ENCODE measurements at places on chromosomes 11 and 22.
A peak's percentile ranks its signal among the peaks of the same experiment; 100 is the strongest.

- no peak for DNase-seq
These were observed 33.2 kb upstream of the CECR2 start for GRCh38 chr22:17336061-17336460.

DNA sequence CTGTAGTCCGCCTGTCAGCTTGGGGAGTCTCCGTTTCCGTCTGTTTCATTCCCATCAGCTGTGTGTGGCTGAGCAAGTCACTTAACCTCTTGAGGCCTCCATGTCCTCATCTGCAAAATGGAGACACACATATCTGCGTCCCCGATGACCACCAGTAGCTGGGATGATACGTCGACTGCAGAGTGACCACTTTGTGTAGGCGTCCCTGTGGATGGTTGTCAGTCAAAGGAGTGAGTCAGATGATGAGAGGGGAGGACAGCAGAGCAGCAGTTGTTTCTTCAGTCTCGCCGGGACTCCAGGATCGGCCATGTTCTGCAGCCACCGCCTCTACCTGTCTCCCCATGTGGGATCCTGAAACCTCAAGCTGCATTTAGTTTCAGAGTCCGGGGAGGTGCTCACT, 19.9 kb downstream of the MGAT3 start:
- no peak for DNase-seq

- DNase-seq = no peak
These were observed 33.7 kb downstream of the IGF2 start for GRCh38 chr11:2105511-2105910.

DNA sequence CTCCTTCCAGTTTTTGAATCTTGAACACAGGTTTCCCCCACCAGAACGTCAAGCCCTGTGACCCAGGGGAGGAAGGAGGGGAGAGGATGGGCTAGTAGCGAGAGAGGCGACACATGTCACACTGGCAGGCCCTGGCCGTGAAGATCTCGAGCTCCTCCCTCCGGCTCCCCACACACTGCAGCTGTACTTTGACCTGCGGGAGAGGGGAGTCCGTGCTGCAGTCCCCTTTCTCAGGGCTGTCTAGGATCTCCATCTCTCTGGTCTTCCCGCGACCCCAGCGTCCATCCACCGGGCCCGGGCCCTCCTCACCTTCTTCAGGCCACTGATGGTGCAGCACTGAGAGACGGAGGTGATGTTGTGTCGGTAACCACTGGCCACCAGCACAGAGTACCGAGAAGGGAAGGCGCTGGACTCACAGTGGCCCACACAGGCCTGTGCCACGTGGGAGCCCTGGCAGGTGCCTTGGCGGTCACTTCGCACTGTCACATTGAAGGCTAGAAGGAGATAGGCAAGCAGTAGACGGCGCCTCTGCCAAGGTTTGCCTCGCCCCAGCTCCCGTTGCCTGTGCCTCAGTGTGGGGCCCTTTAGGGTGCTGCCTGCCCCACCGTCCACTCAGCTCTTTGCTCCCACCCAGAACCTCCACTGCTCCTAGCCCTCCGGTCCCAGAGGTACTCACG, 873 bp downstream of the GPHA2 start:
- DNase-seq = no peak

GRCh38 chr11:58998480-58999290, 59.4 kb downstream of the GLYATL1 start:
- no peak for DNase-seq

DNA sequence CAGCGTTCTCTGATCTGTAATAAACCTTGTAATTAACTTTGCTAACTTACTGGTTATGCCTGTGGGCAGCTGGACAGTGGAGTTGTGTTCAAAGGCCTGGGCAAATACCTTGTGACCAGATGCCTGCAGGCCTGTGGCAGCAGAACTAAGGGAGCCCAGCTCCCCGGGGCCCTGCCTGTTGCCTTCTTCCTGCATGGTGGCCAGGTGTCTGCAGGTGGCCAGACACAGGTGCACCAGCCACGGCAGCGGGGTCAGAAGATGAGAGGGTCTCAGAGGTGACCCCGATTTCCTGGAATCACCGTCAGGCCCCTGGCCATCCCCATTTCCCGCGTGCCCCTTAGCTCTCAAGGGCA, 127.2 kb downstream of the OSBP2 start:
- DNase-seq = no peak

DNA sequence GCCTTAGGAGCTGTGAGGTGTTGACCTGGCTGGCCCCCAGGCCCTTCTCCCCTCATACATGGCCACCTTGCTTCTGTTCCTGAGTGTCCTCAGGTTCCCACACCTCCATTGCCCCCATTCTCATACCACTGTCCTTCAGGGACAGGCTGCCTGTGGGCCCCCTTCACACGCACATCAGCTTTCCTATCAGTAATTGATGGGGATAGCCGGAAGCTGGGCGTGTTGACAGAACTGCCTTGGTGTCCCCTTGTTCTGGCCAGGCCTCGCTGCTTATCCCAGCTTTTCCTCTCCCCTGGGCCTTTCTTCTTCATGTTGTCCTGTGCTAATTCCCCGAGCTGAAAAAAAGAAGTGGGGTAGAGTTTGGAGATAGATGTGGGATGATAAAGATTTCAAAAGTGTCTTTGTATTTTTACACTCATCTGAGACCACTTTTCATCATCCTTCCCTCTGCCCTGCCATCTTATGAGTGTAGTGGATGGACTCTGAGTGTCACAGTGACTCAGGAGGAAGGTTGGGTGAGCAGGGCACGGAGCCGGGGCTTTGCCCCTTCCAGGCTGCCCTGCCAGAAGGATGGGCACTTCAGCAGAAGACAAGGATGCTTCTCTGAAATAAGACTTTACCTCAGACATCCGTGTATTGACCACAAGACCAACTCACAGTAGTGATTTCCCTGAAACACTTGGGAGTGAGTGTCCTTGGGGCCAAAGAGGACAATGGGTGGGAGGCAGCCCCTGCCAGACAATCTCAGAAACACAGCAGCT, 42.8 kb downstream of the MED15 start:
- DNase-seq = no peak

DNA sequence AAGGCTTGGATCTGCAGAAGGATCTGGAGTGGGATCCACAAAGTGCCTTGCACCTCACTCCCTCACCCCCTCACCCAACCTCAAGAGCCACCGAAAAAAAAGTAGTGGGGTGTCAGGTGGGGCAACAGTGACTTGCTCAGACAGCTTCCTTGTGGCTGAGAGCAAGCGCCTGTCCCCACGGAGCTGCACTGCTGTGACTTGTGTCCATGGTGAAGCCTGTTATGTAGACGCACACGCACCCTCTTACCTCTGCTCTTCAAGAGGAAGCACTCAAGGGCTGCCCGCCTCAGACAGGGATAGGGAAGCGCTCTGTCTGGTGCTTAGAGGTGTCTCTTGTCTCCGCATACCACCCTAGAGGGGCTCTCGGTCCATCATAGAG, 1.2 kb downstream of the DRD2 start:
- no peak for DNase-seq

DNA sequence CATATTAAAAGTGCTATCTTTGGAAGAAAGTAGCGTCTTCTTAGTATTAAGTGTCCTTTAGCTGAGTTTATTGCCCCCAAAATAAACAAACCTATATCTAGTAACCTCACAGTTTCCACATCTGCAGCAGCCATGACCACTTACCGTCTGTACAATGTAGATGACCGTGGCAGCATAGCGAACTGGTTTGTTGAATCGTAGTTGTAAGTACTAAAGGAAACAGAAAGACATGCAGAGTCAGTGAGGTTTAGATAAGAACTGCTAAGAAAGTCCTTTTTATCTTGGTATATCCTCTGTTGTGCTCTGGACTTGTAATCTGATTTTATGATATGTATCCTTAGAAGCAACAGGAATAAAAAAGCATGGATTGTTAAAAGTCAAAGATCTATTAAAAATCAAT, 9.4 kb downstream of the SLC5A12 start:
- DNase-seq = no peak

DNA sequence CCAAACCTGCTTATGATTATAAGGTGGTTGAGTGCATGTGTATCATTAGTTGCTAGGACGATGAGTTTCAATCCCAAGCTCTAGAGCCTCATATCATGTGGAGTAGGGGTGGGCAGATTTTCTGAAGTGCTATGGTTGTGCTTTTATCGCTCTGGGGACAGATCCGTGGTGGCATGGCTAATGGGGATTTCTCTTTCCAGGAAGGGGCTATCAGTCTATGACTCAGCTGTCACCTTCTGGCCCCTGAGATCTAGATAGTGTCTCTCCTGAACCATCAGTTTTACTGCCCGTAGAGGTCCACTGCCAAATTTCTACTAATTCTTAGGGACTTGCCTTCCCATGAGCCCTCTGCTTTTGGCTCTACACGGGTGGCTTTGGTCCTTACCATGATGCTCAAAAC, 51.8 kb downstream of the FDX1 start:
- DNase-seq = no peak

- DNase-seq = no peak
These were observed 65.4 kb downstream of the GAB2 start for GRCh38 chr11:78351979-78352841.

- no peak for DNase-seq
These were observed 486 bp downstream of the PCNX3 start for GRCh38 chr11:65615950-65616574.

DNA sequence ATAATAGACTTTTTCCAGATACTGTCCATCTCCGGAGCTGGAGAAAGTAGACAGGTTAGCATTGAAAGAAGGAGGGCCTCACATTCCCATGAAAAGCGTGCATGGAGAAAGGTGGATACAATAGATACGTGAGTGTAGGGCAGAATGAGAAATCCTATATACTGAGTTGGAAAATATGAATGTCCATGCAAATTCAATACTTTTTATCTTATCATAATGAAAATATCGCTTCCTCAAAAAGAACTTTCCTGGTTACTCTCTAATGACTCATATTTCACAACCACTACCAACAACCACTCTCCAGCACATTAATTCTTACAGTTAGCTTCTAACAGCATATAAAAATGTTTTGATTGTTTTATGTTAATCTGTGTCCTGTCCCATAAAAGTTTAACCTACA, 22.0 kb upstream of the MS4A6A start:
- DNase-seq = no peak

- no peak for DNase-seq
These were observed 563 bp downstream of the MDK start for GRCh38 chr11:46381819-46382645.

DNA sequence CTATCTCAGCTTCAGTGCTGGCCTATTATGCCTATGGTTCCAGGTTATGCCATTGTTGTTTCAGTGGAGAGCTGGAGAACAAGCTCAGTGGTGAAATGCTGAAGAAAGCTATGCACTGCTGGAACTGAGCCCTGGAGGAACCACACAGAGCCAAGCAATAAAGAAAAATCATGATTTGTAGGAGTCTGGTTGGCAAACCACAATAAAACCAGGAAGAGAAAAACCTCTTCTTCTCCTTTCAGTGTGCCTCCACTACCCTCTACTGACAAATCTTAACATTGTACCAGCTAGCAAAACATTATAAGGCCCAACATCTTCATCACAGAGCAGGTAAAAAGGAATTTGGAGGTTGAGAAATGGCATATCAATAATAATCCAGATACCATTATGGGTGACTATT, 5.3 kb downstream of the OR51F2 start:
- DNase-seq = no peak

DNA sequence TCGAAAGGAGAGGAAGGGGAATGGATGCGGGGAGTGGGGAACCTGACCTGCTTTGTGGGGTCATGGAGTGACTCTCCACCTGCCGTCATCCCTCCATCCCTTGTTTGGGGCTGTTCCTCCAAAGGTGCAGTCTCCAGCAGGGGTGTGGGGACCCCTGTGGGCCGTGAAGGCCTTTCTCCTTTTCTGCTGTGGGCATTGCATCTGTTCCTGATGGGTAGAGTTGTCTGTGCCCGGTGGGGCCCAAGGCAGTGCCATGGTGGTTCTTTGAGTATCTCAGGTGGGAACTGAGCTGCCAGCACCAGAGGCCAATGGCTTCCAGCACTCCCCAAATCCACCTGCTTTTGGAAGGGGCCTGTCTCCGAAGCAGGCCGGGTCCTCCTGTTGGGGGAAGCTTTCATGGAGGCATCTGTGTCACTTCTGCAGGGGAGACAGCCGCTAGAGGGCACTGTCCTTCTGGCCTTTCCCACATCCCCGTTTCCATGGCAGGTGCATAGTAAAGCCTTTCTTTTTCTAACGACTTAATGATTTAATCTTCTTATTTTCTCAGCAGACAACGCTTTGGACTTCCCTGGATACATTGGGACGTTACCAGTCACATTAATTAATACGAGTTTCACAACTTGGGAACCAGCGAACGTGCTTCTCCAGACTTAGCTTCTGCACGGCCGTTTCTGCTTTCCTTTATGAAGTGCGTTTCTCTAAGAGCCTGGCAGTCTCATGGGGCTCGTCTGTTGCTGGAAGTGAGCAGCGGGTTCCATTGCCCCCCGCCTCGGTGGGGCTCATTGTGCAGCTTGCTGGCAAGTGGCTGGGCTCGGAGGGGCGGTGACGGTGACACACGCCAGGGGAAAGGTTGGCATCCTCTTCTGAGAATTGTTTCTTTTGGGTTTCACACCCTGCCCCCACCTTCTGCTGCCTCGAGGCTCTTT, 57.1 kb downstream of the PARVB start:
- DNase-seq = peak; percentile 14

DNA sequence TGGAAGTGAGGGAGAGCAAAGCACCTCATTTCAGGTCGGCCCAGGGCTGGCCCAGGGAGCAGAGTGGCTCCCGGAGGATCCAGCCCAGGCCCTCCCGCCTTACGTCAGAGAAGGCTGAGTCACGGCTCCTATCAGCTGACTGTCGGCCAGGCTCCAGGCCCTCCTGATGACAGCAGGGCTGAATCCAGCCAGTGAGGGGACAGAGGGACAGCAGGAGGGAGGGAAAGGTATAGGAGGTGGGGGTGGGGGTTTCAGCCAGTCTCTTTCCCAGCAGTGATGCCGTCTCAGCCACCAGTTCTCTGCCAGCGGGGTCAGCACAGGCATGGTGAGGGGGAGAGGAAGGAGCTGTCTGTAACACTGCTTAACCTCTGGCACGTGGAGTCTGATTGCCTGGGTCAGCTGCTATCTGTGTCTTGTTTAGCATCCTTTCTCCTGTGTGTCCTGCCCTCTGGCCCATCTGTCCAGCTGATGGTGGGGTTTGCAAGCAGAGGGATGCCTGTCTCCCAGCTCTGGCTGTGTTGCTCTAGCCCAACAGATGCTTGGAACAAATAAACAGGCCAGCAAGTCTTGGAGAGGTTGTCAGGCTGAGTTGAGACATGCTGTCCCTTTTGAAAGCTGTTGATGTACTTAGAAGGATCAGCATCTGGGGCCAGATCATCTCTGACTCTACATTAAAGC, 74.0 kb downstream of the ADAMTS15 start:
- DNase-seq = peak; percentile 64

- no peak for DNase-seq
These were observed 35.5 kb upstream of the SLC6A5 start for GRCh38 chr11:20563866-20564265.

GRCh38 chr22:38611559-38611958, 41.6 kb upstream of the DMC1 start:
- DNase-seq = no peak

GRCh38 chr22:44554411-44554810, 56.4 kb upstream of the RTL6 start:
- no peak for DNase-seq

GRCh38 chr11:117861151-117862018, 15.1 kb downstream of the FXYD6 start:
- no peak for DNase-seq

DNA sequence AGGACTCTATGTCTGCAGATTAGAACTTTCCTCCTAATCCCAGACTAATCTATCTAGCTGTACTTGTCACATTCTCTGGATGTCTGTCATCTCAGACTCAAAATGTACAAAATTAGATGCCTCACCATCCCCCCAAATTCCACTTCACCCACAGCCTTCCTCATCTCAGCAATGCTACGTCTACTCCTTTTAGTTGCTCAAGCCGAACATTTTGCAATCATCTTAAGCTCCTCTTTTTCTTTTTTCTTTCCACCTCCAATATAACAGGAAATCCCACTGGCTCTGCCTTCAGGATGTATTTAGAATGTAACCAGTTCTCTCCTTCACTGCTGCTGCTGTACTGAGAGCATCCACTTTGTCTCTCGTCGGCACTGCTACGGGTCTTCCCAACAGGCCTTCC, 1091.8 kb downstream of the TBC1D22A start:
- no peak for DNase-seq

Measured in kidney epithelial cell (primary cell).